ENCODE measurements at places on chromosomes 2 and 18.

GRCh38 chr18:30177056-30177455 is 865.5 kb downstream of the DSC3 start:
- DNase-seq = no peak

DNA sequence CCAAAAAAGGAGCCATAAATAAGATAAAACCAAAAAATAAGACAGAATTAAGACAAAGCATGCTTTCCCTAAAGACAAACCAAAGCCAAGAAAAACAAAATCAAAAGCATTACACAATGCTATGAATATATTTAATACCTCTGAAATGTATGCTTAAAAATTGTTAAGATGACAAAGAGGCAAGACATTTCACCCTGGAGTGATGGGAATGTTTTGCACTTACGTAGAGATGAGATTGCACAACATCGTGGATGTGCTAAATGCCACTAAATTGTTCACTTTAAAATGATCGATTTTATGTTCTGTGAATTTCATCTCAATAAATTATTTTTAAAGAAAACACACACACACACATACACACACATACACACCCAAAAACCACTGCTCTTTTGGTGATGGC is 386.6 kb upstream of the KLHL29 start:
- DNase-seq = no peak

DNA sequence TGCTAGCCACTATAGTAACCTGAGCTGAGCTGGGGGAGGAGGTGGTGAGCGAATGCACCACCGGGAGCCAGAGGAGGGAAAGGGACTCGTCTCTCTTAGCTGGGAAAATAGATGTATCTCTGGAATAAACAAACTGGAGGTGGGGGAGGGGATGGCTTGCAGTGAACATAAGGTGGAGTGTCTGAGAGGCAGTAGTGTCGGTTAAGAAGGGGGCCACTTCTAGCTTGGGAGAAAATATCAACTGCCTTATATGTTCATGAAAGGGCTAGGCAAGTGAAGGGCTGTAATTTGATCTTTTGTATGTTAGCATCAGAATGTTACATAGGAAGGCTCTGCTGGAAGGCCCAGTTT is 2.2 kb downstream of the SETBP1 start:
- DNase-seq = no peak

DNA sequence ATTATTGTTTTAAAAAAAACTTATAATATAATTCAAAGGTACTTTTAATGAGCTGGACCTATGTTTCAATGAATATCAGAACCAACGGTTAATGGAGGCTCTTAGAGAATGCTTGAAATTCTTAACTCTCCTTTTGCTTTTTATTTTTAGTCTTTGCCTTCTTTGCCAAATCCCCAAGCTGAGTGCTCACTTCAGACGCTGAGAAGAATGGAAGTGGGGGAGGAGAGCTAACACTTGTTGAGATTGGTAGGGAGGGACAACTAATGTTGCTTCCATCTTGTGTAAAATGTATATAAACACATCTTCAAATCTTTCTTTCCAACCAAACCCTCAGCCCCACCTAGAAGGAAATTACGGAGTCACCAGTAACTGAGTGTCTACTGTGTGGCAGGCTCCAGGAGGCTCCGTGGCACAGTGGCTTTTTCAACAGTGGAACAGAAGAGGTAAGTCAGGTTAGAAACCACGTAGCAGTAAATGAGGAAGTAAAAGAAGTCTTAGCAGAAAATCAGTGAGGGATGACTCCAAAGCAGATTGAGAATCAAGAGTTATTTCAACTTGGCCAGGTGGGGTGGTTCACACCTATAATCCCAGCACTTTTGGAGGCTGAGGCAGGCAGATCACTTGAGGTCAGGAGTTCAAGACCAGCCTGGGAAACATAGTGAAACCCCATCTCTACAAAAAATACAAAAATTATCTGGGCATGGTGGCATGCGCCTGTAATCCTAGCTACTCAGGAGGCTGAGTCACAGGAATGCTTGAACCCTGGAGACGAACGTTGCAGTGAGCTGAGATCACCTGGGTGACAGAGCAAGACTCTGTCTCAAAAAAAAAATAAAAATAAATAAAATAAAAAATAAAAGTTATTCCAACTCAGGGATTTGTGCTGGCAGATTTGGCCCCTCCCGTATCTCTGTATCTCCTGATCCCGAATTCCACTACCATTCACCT is 45.0 kb upstream of the CREB1 start:
- no peak for DNase-seq

GRCh38 chr2:218567797-218568189 is 358 bp downstream of the USP37 start:
- DNase-seq = peak; percentile 37

DNA sequence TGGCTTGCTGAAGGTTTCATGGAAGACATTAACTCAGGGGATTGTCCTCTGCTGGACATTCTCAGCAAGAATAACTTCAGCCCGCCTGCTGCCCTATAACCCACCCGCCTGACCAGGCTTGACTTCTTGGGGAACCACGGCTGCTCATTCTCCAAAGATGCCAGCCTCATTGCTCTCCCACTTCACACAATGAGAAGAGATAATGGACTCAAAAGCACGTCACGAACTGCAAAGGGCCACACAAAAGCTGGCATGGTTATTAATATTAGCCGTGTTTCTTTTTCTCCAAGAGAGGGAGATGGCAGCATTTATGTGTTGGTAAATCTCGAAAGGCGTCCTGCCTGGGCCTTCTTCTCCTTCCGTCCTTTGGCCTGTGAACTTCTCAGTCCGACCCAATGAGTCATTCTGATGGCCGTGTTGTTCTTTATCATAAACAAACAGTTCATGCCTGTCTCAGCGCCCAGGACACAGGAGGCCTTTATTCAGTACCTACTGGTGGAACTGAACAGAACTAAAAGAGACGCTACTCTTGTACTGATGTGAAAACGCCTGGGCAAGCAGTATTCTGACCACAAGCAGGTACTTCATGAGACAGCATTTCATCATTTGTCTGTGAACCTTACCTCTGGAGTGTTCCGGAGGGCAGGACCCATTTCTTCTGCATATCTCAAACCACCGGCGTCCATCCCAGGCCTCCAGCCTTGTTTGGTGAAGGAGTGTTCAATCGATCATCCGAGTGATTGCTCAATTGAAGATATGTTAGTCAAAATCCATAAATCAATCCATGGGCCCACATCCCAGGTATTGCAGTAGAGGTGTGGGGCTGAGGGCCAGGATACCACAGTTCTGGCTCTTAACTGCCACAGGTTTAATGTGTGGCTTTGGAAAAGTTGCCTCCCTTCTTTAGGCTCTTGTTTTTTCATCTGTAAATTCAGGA is 25.1 kb upstream of the KLHL29 start:
- no peak for DNase-seq

GRCh38 chr2:239444626-239445577 is 44.1 kb upstream of the HDAC4 start:
- DNase-seq = no peak

GRCh38 chr2:125681976-125682805 is 973.8 kb upstream of the GYPC start:
- no peak for DNase-seq

DNA sequence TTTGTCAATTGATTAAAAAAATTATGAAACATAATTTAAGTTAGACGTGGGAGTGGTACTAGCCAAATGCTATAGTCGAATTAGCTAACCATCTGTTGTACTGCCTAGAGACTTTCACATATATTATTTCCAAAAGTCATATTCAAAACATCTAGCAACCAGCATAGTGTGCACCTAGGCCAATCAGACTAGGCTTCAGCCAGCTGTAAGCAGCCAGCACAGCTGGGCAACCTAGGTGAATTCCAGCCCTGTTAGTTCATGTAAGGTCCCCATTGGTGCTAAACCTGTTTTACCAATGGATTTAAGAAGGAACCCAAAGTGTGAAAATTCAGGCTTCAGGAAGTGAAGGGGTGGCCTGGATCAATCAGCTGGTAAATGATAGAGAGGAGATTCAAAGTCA is 144.3 kb downstream of the BCL2 start:
- no peak for DNase-seq

- DNase-seq = no peak
These were observed 1.9 kb downstream of the GLI2 start for GRCh38 chr2:120737340-120738101.

- no peak for DNase-seq
These were observed 20.6 kb upstream of the TMEFF2 start for GRCh38 chr2:192215096-192215877.

- DNase-seq = no peak
These were observed 10.1 kb downstream of the LMAN2L start for GRCh38 chr2:96729748-96730147.

DNA sequence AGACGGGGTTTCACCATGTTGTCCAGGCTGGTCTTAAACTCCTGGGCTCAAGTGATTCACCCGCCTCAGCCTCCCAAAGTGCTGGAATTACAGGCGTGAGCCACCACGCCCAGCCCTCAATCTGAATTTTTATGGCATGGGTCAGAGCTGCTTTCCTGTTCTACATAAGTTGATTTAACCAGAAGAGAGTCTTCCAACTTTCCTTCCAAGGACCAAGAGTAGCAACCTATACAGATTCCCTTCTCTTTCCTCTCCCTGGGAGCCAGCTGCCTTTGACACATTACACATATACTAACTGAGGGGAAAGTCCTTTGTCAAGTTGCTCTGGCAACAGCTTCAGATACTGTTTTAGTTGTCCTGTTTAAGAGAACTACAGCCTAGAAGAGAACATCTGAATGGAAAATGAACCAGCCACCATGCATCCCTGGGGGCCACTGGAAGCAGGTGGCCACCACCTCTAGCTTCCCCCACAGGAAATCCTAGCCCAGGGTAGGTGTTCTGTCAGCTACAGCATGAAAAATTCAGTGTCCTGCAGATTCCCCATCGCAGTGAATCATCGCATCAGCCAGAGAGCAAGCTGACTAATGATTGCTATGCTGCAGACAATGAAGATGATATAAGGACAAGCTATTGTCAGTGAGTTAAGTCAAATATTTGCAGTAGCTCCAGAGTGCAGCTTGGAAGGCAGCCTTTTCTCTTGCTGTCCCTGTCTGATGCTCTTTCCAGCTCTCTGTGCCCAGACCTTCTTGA is 62.9 kb downstream of the POMC start:
- DNase-seq = no peak

DNA sequence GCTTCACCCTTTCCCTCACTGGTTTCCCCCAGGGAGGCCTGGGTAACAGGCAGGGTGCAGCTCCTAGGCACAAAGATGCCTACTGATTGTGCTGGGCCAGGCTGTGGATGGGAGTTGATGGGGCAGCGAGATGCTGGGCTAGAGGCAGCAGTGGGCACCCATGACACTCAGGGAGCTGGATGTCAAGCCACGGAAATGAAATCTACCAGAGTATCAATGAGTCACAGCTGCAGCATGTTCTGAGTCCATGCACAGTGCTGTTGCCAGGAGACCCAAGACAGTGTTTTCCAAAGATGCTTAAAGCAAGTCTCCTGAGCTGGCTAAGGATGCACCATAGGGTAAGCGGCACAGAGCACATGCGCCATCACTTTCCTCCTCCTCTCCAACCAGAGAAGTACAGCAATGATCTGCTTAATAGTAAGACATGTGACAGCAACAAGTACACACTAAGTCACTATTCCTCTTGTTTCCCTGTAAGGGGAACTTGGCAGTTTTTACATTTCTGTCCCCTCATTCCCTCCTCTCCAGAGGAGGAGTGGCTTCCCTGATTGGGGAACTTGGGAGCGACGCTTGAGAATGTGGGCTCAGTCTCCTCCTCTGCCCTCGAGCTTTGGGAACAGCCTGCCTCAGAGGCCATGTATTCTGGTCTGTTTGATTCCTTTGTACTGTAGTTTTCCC is 57.2 kb downstream of the CDC42EP3 start:
- DNase-seq = no peak

DNA sequence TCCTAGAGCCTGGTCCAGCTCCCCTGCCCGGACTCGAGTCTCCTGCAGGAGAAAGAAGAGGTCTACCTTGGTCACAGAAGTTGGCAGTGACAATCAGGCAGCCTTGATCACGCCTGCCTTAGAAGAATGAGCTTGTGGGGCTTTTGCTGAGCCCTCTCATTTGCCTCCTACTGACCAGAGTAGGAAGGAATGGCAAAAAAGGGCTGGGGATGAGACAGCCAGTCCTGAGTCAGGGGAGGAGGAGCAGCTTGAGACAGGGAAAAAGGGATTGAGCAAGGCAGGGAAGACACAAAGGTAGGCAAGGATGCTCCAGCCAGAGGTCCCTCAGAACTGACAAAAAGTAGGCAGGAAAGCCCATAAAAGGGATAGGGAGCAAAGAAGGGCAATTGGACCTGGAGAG is 6.0 kb downstream of the WDR54 start:
- no peak for DNase-seq

DNA sequence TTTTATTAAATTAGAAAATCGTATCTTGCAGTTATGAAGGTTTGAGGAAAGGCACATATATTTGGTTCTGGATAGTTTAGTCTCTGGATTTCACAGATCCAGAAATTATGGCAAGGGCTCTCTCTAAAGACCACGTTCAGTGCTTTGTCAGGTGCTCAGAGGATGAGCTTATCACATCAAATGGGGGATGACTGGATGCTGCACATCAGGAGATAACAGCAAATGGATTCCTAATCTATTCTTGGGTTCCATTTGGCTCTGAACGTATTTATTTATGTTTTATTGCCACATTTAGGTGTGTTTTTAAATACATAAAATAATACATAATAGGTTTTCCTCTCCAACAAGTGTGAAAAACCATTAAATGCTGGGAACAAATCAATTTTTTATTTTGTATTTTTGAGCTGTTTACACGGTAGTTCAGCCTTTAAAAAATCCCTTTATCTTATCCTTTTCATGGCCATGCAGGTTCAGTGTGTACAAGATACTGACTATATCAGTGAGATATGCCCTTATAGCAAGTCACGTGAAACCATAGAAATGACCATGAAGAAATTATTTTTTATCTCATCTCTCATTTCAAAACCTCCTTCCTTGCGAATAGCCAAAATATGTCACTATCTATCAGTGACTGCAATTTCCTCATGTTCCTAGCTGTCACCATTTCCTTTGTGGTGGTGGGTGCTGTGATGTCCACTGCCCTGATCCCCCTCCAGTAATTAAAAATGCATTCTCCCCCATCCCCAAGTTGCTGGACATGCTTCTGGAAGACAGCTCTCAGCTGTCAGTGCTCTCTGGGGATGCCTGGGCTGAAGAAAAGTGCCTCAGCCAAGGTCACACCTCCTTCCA is 25.9 kb upstream of the CXCR4 start:
- DNase-seq = no peak

DNA sequence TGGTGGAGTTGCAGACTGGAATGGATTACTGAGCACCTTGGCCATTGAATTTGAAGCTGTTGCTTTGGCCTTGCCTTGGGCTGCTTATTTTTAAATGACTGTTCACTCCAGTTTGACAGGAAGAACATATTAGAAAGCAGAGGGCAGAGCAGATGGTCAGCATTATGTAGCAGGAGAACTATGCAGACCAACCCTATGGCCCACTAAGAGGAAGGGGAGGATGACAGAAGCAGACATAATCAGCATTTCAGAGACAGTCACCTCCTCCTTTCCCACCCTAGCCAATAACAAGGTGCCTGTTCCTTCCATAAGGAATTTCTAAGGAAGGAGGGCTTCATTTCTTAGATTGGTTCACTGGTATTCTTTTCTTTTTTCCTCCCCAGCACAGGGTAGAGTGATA is 2.4 kb downstream of the CHRNA1 start:
- no peak for DNase-seq

DNA sequence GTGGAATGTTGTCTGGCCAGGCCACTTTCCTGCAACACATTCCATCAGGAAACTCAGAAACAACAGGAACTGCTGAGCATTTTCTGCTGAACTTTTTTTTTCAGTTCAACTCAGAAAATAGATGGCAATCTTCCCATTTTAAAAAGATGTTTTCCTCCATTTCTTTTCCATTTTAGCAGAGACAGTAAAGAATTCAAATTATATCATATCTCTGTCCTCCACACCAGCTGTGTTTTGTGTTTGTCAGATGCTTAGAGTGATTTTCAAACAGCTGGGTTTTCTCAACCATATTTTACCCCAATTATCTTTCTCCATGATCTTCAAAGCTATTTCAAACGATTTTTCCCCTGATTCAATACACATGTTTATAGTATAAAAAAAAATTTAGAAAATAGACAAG is 713.4 kb downstream of the LRRTM4 start:
- DNase-seq = no peak
